ENCODE measurements at places on chromosomes 5 and 9.

GRCh38 chr5:39202597-39203274 is 16.6 kb downstream of the FYB1 start:
- no peaks in the 10 kb centered on the region for H3K27me3 ChIP-seq
- H3K4me3 ChIP-seq = no peak overlapping the region
- no peak overlapping the region for H3K27ac ChIP-seq
- DNase-seq = no peak

DNA sequence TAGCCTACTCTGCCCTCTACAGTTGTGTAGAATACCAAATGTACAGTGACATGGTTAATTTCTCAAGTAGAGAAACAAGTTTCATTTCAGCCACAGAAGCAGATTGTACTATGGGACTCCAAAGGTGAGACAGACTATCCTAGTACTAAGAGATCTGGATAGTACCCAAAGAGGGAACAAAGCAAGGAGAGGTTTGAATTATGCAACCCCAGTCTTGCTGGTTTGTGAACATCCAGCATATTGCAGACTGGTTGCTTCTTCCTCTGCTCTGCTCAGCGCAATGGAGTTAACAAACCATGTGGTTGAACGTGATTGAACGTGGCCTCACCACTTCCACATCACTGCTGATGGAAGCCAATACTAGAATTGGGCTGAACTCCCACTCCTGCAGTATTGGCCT is 43.3 kb upstream of the ALDOB start:
- H3K27ac ChIP-seq = no peak overlapping the region
- H3K27me3 ChIP-seq = no peaks in the 10 kb centered on the region
- no peaks in the 10 kb centered on the region for H3K4me1 ChIP-seq
- DNase-seq = no peak
- H3K36me3 ChIP-seq = peaks cover 6% of the 10 kb centered on the region
- no peak overlapping the region for H3K4me3 ChIP-seq

DNA sequence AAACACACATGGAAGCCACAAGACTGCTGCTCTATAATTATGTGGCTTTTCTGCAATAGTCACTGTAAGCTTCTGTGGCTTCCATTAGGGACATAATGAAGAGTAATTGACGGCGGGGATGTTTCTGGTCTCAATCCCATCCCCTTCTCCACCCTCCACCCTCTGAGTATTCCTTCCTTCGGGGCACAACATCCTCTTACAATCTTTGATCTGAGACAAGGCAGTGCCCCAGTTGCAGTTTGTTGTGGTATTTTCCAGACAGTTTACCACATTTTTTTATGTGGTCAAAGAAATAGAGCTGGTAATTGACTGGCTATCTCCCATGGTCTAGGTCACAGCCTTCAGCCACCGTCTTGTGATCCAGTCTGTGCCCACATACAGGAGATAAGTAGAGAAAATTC is 277.7 kb downstream of the NR2F1-AS1 start:
- H3K36me3 ChIP-seq = no peaks in the 10 kb centered on the region
- no peak for DNase-seq
- H3K4me3 ChIP-seq = no peak overlapping the region

- DNase-seq = no peak
- no peak overlapping the region for H3K4me3 ChIP-seq
- no peak overlapping the region for H3K27ac ChIP-seq
- no peaks in the 10 kb centered on the region for H3K4me1 ChIP-seq
- no peaks in the 10 kb centered on the region for H3K36me3 ChIP-seq
Measured at GRCh38 chr5:1156033-1156753, 44.3 kb upstream of the SLC12A7 start.

DNA sequence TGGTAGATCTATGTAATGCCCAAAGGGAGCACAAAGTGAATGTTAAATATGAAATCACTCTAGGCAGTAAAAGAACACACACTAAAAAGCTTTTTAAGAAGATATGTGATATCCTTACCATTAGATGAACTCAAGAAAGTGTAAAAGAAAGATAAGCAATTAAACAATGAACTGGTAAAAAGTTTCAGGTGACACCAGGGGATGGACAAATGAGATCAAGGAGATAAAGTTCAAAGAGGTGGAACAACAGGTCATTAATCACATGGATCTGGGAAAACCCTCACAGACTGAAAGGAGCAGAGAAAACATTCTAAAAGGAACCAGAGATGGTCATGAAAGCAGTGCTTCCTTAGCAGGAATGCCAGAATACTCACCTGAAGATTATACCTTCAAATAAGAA is 40.7 kb downstream of the LHFPL2 start:
- no peak overlapping the region for H3K27ac ChIP-seq
- H3K4me3 ChIP-seq = no peak overlapping the region
- H3K27me3 ChIP-seq = no peaks in the 10 kb centered on the region
- peaks cover 4% of the 10 kb centered on the region for H3K4me1 ChIP-seq
- DNase-seq = no peak
